CD4-positive, alpha-beta memory T cell (primary cell): ENCODE measurements at places on chromosomes 4 and X.

- no peak overlapping the region for H3K4me3 ChIP-seq
- H3K36me3 ChIP-seq = no peaks in the 10 kb centered on the region
- H3K4me1 ChIP-seq = no peaks in the 10 kb centered on the region
- no peaks in the 10 kb centered on the region for H3K27me3 ChIP-seq
- DNase-seq = no peak
- no peak overlapping the region for H3K27ac ChIP-seq
Measured at GRCh38 chrX:41481264-41482109, 34.3 kb downstream of the NYX start.

GRCh38 chr4:77911842-77912450, 49.3 kb downstream of the MRPL1 start:
- no peak for DNase-seq
- H3K4me3 ChIP-seq = no peak overlapping the region
- H3K27me3 ChIP-seq = no peaks in the 10 kb centered on the region
- no peaks in the 10 kb centered on the region for H3K4me1 ChIP-seq
- H3K27ac ChIP-seq = no peak overlapping the region
- peaks cover 11% of the 10 kb centered on the region for H3K36me3 ChIP-seq

DNA sequence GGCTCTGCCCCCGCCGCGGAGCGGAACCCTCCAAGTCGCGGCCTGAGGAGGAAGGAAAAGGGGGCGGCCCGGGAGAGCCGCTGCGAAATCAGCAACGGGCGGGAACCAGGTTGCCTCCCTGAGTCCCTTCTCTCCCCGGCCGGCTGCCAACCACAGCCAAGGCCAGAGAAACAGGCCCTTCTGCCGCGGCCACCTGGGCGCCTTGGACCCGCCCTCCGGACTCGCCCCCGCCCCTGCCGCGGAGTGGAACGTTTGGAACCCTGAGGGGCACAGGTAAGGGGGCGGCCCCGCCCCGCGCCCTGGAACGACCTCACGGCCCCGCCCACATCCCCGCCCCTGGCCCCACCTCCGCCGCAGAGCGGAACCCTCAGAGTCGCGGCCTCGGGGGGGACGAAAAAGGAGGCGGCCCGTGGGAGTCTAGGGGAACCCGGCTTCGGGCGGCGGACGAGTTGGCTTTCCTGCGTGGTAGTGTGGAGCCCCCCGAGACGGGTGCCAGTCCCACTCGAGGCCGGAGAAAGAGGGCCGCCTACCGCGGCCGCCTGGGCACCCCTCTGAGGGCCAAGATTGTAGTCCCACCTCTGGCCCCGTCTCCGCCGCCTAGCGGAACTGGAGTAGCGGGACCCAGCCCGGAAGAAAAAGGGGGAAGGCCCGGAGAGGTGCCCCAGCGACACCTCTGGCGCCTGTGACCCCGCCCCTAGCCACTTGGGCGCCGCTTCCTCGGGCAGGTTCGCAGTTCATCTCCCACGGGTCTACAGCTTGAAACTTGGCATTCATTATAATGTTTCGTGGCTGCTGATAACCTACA, 669 bp upstream of the PHKA2 start:
- peaks cover 21% of the 10 kb centered on the region for H3K4me1 ChIP-seq
- no peaks in the 10 kb centered on the region for H3K36me3 ChIP-seq
- peak; percentile 87 for DNase-seq
- peak overlapping the region; percentile 70 for H3K27ac ChIP-seq
- no peaks in the 10 kb centered on the region for H3K27me3 ChIP-seq

GRCh38 chr4:37780444-37781130, 45.9 kb upstream of the PGM2 start:
- no peak overlapping the region for H3K4me3 ChIP-seq
- H3K27me3 ChIP-seq = no peaks in the 10 kb centered on the region
- DNase-seq = peak; percentile 61
- no peak overlapping the region for H3K27ac ChIP-seq
- H3K36me3 ChIP-seq = no peaks in the 10 kb centered on the region
- H3K4me1 ChIP-seq = peaks cover 20% of the 10 kb centered on the region

- no peak overlapping the region for H3K27ac ChIP-seq
- DNase-seq = no peak
- H3K27me3 ChIP-seq = no peaks in the 10 kb centered on the region
- no peak overlapping the region for H3K4me3 ChIP-seq
Measured at GRCh38 chr4:176137631-176138030, 57.8 kb downstream of the SPATA4 start.

DNA sequence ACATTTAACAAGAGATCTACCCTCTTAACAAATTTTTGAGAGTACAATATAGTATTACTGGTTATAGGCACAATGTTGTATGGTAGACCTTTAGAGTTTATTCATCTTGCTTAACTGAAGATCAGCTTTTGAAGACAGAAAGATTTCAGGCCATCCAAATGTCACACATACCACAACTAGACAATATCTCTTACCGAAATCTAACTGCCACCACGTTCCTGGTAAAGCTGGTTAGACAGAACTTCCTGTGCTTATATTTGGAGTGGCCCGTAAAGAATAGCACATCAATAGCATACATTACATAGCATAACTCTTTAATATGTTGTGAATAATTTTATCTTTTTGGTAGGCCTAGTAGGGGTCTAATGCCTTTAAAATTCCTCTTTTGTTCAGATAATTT, 29.8 kb upstream of the ARHGEF6 start:
- peaks cover 8% of the 10 kb centered on the region for H3K4me1 ChIP-seq
- no peaks in the 10 kb centered on the region for H3K27me3 ChIP-seq
- DNase-seq = no peak
- H3K4me3 ChIP-seq = no peak overlapping the region
- no peak overlapping the region for H3K27ac ChIP-seq
- H3K36me3 ChIP-seq = no peaks in the 10 kb centered on the region

DNA sequence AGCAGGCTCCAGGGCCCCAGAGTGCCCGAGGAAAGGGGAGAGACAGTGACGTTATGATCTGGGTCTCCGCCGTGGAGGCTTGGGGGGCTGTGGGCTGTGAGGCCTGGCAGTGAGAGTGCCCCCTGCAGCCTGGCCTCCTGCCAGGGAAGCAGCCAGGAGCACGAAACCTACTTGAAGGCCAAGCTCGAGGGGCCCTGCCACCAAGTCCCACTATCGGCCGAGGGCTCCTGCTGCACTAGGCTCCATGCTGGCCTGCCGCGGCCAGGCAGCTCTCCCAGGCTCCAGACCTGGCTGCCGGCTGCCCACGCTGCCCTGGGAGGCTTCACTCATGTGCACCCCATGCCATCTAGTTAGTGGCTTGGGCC, 18.7 kb downstream of the FLNA start:
- no peaks in the 10 kb centered on the region for H3K27me3 ChIP-seq
- H3K27ac ChIP-seq = no peak overlapping the region
- H3K36me3 ChIP-seq = peaks cover 82% of the 10 kb centered on the region
- H3K4me3 ChIP-seq = no peak overlapping the region

GRCh38 chr4:102057122-102057521, 266.6 kb downstream of the BANK1 start:
- no peak overlapping the region for H3K4me3 ChIP-seq
- no peaks in the 10 kb centered on the region for H3K36me3 ChIP-seq
- no peak overlapping the region for H3K27ac ChIP-seq
- no peaks in the 10 kb centered on the region for H3K4me1 ChIP-seq

DNA sequence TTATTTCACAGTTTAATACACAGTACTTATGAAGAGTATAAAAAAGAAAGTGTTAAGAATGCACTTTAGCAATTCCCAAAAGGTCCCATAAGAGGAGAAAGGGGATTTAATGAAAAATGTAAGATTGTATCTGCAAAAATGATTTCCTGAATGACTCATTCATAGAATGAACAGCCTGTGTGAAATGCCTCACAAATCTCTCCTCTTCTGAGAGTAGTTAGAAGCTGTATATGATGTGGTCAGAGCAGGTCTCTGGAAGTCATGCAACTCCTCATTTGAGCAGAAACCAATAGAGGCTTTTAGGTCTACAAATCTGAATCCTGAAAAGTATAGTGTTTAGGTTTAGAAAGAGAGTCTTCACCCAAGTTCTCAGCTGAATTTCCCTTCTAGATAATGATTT, 381.3 kb upstream of the INTU start:
- H3K27ac ChIP-seq = no peak overlapping the region
- H3K27me3 ChIP-seq = no peaks in the 10 kb centered on the region
- no peak overlapping the region for H3K4me3 ChIP-seq

DNA sequence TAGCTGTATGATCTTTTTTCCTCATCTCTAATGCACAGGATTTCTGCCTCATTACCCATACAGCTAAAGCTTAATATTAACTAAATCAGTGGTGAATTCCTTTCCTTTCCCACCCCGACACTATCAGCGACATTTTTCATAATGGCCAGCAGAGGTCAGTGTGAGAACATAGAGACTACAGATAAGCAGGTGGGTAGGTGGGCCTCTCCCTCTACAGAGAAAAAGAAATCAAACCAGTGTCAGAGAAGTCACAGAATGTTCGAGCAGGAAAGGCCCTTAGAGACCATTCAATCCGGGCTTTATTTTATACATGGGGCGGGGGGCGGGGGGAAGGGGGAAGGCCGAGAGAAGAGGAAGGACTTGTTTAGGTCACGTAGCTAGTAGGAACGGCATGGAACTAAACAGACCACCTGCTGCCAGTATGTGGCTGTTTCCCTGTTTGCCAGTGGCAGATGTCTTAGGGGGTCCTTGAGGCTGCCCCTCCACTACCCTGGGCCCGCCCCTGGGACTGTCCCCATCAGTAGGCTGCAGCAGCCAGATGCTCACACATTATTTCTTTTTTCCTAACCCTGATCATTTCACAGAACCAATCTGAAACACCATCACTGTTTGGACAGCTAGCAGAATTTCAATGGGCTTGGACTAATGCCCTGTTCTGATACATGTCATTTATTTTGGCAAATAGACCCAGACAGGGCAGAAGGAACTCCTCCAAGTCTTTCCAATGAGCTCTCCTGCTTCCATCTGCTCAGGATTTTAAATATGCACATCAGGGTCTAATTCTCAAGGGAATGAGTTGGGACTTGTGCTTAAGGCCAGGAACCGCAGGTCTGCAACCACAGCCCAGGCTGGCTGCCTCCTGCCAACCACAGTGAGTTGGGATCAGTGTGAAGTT, 133.4 kb downstream of the ATG4A start:
- no peaks in the 10 kb centered on the region for H3K36me3 ChIP-seq
- H3K27ac ChIP-seq = no peak overlapping the region
- H3K4me3 ChIP-seq = no peak overlapping the region
- DNase-seq = peak; percentile 3
- H3K27me3 ChIP-seq = no peaks in the 10 kb centered on the region

DNA sequence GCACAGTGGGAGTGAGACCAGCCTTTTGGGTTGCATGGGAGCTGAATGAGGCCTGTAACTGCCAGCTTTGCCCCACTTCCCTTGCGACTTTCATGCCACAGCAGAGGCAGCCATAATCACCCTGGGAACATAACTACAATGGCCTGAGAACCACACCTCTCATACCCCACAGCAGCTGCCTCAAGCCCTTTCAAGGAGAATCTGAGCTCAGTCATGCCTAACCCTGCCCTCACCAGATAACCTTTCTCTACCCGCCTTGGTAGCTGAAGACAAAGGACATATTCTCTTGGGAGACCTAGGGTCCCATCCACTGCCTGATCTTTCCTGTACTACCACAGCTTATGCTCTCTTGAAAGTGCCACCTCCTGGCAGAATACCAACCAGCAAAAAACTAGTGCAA, 599.9 kb upstream of the IGFBP7 start:
- H3K4me1 ChIP-seq = no peaks in the 10 kb centered on the region
- H3K27me3 ChIP-seq = no peaks in the 10 kb centered on the region
- no peak for DNase-seq
- no peak overlapping the region for H3K4me3 ChIP-seq
- H3K36me3 ChIP-seq = no peaks in the 10 kb centered on the region
- no peak overlapping the region for H3K27ac ChIP-seq

DNA sequence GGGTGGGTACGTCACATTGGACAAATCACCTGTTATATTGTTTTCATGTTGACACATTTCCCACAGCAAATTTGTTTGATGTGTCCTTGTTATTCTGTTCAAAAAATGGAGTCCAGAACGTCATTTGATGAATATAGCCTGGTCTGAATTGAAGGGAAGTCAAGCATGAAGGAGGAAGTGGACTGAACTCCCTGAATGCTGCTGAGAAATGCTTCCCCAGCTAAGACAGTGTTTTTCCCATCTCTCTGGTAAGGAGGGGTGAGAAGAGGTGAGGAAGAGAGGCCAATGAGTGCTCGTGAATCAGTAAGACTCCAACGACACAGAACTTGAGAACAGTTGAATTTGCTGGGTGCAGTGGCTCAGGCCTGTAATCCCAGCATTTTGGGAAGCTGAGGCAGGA, 127.4 kb downstream of the RBM47 start:
- H3K27ac ChIP-seq = no peak overlapping the region
- no peak overlapping the region for H3K4me3 ChIP-seq
- no peaks in the 10 kb centered on the region for H3K4me1 ChIP-seq
- no peak for DNase-seq
- no peaks in the 10 kb centered on the region for H3K27me3 ChIP-seq

DNA sequence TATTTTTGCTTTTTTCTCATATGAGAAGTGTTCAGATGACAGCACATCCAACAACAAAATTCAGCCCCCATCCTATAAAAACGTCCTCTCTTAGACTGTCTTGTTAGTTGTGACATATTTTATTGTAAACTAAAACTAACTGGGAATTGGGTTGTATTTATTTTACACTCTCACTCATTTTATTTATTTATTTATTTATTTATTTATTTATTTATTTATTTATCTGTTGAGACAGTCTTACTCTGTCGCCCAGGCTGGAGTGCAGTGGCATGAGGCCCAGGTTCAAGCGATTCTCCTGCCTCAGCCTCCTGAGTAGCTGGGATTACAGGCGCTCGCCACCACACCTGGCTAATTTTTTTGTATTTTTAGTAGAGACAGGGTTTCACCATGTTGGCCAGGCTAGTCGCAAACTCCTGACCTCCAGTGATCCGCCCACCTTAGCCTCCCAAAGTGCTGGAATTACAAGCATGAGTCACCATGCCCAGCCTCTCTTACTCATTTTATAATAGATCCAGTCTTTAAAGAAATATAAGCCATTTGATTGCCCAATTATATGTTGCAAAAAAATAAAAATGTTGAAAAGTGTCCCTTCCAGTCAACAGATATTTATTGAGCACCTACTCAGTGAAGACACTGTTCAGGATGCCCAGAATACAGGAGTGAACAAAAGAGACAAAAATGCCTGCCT, 44.6 kb downstream of the PALLD start:
- H3K27ac ChIP-seq = no peak overlapping the region
- H3K4me3 ChIP-seq = no peak overlapping the region
- no peak for DNase-seq
- no peaks in the 10 kb centered on the region for H3K36me3 ChIP-seq
- H3K4me1 ChIP-seq = no peaks in the 10 kb centered on the region

GRCh38 chrX:72125331-72126047, 6.2 kb downstream of the RTL5 start:
- no peak overlapping the region for H3K4me3 ChIP-seq
- H3K27me3 ChIP-seq = no peaks in the 10 kb centered on the region
- peak overlapping the region; percentile 15 for H3K27ac ChIP-seq
- DNase-seq = no peak
- peaks cover 66% of the 10 kb centered on the region for H3K4me1 ChIP-seq
- H3K36me3 ChIP-seq = no peaks in the 10 kb centered on the region
